GM12878 (cell line): ENCODE measurements at places on chromosomes 11 and 22. TPM values are rescaled to one million over a fixed set of nuclear protein-coding genes. Genes with fewer than 3 reads are reported as not detected.

PDGFD gene
- 0.08 and 0.13 TPM in 2 replicates for total RNA-seq

TSSK2 gene
- not detected in 2 replicates for total RNA-seq

SNX32 gene
- total RNA-seq = 0.16 and 0.41 TPM in 2 replicates

SERPING1 gene
- total RNA-seq = 1.3 and 1.4 TPM in 2 replicates

WNT11 gene
- not detected in 2 replicates for total RNA-seq

RGL4 gene
- 1.7 TPM in 2 replicates for total RNA-seq
